Mesothelial cell of epicardium (in vitro differentiated cells): ENCODE measurements at places on chromosomes 11 and 22. TPM values are rescaled to one million over a fixed set of nuclear protein-coding genes. Genes with fewer than 3 reads are reported as not detected.

DNA sequence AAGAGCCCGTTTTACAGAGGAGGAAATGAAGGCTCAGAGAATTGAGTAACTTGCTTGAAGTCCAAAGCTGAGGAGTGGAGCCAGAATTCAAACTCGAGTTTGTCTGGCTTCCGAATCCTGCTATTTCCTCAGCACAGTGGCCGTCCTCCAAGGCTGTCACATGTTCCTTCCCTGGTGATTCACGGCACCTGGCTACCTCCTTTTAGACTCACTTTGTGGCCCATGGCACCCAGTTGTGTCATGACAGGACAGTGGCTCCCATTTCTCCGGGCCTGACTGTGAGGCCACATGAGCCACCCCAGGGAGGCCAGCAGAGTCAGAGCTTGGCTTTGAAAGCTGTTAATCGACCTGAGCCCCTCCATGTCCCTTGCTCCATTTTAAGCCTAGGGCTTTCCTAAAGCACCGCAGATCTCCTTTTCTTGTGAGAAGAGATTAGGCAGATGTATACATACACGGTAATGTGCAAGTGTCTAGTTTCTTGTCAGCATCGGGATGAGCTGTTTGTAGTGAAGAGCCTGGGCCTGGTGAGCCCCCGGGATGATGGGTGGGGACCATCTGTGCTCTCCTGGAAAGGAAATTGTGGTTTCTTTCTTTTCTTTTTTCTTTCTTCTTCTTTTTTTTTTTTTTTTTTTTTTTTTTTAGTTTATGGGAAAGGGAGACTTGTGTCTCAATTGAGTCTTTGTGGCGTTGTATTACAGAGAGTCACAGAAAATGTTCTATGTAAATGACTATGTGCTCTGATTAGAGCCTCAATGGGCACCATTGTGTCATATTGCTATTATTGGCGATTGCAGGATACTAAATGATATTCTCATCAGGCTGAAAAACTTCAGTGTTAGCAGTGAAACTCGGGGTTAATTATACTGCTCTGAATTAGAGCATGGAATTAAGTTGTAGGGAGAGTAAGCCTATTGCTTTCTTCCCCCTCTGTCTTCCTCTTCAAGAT lies 54.8 kb downstream of the PTPRJ start:
- DNase-seq, result no peak

SCGB1D2 gene
- not detected in 3 replicates for total RNA-seq

DNA sequence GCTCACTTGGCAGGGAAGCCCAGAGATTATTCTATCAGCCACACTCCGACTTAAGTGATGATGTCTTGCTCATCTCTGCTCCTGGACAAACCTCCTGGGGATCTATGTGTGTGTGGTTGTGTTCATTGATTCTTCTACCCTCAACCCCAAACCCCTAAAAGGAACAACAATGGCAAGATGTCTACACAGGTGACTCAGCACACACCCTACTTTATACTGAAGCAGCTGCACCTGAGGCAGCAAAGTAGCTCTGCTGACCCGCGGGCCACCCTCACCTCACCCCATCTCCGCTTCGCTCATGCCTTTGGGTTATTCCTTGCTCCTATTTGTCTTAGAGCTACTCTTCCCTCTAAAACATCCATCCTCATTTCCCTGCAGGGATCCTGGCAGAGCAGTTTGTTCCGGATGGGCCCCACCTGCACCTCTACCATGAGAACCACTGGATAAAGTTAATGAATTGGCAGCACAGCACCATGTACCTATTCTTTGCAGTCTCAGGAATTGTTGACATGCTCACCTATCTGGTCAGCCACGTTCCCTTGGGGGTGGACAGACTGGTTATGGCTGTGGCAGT lies 38.7 kb downstream of the TMEM45B start:
- no peak for DNase-seq

RPS6KA4 gene
- total RNA-seq, result 27.6 to 30.1 TPM (median 30.1 TPM) in 3 replicates
